ENCODE measurements at places on chromosomes 4 and X.

GRCh38 chr4:112060212-112060611 lies 85.0 kb upstream of the FAM241A start:
- no peak for DNase-seq

- DNase-seq, result no peak
These were observed 8.1 kb upstream of the LINC00632 start for GRCh38 chrX:140701480-140701879.

- DNase-seq, result no peak
These were observed 62.7 kb downstream of the SLC9A6 start for GRCh38 chrX:136047969-136048368.

- DNase-seq, result no peak
These were observed 64.8 kb downstream of the PCDH18 start for GRCh38 chr4:137467537-137467936.

Measured in right forelimb (tissue), 1 donor.